Fibroblast of skin of left quadriceps (primary cell): ENCODE measurements at places on chromosomes 1 and 21.

- peak; percentile 53 for DNase-seq
Observed at GRCh38 chr1:171110621-171111326, 20.1 kb downstream of the FMO3 start.

DNA sequence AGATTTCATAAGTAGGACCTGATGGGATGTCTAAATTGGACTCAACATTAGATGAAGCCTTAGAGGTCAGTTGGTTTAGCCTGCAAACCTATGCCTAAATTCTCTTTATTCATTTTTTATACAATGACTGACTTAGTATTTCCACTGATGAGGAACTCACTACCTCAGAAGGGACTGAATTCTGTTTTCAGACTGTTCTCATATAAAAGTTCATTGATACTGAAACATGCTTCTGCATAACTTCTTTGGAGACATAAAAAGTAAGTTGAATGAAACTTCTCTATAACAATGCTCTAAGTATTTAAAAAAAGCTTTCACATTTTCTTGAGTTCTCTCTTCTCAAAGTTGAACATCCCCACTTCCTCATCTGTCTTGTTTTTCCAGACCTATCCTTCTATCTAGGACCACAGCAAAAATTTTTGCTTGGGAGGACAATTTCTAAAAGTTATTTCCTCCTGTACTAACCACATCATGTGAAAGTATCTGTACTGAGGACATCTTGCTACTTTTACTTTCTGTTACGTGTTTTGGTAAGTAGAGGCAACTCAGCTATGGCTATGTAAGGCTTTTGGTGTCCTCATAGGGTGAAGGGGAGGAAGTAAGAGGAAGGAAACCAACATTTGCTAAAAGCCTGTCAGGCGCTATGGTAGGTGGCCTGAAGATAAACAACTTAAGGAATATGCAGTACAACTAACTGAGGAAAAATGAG, 64.1 kb downstream of the USP24 start:
- DNase-seq: no peak

GRCh38 chr1:32754317-32755097, 51.9 kb upstream of the SYNC start:
- no peak for DNase-seq

DNA sequence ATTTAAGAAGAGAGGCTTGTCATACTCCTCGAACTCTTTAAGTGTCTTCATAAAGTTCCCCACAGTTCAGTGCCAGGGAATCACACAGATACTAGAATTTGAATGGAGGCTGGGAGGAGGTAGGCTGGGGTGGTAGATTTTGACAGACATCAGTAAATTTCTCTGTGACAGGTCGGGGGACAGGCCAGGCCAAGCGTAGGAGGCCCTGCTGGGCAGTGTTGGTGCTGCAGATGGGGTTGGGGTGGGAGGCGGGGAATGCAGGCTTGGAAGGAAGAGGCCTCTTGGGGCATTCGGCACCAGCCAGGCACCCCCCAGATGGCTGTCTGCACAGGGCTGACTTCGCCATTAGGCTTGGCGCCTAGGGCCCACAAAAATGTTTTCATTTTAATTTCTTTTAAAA, 84.0 kb downstream of the MAN1C1 start:
- DNase-seq: no peak

GRCh38 chr1:230922620-230923019, 54.3 kb upstream of the C1orf198 start:
- DNase-seq: no peak

DNA sequence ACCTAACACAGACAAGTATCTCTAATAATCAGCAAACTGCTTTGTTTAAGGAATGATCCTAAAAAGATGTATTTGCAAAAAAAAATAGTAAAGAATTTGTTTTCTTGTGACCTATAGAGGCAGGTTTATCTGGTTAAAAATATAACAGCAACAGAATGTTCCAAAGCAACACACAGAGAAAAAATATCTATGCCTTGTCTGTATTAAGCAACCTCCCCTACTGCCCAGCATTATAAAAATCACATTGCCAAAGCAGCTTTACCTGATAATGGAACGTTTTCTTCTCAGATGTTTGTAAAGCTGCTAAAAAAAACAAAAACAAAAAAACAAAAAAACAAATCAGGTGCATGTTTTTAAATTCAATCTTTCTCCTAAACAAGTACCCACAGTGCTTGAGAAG, 24.7 kb downstream of the PALMD start:
- DNase-seq: no peak

- no peak for DNase-seq
Observed at GRCh38 chr1:33092438-33092837, 11.5 kb downstream of the AZIN2 start.
